ENCODE measurements at places on chromosomes 11 and 22.

DNA sequence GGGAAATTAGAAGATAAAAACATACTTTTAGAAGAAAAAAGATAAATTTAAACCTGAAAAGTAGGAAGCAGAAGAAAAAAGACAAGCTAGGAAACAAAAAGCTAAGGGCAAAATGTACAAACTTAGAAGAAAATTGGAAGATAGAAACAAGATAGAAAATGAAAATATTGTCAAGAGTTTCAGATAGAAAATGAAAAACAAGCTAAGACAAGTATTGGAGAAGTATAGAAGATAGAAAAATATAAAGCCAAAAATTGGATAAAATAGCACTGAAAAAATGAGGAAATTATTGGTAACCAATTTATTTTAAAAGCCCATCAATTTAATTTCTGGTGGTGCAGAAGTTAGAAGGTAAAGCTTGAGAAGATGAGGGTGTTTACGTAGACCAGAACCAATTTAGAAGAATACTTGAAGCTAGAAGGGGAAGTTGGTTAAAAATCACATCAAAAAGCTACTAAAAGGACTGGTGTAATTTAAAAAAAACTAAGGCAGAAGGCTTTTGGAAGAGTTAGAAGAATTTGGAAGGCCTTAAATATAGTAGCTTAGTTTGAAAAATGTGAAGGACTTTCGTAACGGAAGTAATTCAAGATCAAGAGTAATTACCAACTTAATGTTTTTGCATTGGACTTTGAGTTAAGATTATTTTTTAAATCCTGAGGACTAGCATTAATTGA lies 1.0 kb downstream of the MALAT1 start:
- DNase-seq: no peak

GRCh38 chr11:118341815-118342489 lies 553 bp downstream of the CD3D start:
- DNase-seq: no peak

DNA sequence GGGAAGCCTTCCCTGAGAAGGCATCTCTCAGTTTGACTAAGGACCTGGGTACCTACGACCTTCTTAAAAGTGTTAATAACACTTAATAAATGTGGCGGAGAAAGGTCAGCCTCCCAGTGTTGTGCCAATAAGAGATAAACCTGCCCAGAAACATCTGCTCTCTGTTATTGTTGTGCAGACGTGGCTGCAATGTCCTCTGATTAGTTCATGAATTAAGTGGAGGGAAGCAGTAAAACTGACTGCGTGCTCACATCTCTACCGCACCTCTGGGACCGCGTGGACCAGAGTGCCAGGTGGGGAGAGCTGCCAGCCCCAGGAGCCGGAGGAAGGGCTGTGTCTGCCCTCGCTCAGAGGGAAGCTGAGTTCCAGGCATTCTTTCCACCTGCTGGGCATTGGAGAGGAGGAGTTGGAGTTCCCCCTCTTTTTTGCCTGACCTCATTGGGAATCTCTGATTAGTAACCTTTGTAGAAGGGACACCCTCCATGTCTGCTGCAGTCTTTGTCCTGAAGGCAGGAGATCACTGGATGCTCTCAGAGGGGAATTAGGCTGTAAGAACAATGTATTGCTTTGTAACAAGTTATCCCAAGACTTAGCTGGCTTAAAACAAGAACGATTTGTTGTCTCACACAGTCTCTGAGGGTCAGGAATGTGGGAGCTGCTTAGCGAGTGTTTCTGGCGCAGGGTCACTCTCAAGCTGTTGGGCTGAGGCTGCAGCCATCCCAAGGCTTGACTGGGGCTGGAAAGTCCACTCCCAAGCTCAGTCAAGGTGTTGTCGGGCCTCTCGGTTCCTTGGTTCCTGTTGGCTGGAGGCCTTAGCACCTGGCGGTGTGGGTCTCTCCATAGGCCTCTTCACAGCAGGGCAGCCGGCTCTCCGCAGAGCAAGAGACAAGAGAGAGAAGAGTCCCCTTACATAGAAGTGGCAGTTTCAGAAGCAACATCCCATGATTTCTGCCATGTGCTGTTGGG lies 247.6 kb upstream of the TBCEL start:
- DNase-seq: no peak

GRCh38 chr11:97815667-97816066 lies 1205.1 kb upstream of the CNTN5 start:
- no peak for DNase-seq
